CD4-positive, CD25-positive, alpha-beta regulatory T cell (primary cell): ENCODE measurements at places on chromosomes 12 and 14. TPM values are rescaled to one million over a fixed set of nuclear protein-coding genes. Genes with fewer than 3 reads are reported as not detected.

FOXG1 gene
- polyA plus RNA-seq = not detected

GRCh38 chr12:54294152-54294952 is 6.5 kb downstream of the NFE2 start:
- peak; percentile 27 for DNase-seq

SLC17A8 gene
- polyA plus RNA-seq = not detected

UNC79 gene
- polyA plus RNA-seq = not detected

- DNase-seq = no peak
These were observed 2.7 kb downstream of the CFAP251 start for GRCh38 chr12:121921066-121921465.

DNA sequence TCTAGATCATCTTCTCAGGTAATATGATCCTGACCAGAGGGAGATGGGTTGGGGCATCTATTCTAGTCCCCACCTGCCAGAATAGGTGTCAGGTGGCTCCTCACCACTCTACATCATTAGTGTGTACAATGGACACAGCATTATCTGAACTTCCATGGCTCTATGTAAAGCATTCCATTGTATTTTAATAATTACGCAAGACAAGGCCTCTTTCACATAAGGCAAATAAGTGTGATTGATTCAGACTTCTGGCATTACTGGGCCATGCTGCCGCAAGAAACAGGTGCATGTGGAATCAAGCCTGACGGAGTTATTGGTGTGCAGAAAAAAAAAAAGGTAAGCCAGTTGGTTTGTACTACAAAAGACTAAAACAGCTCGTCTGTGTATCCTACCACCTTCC is 3.1 kb upstream of the DDHD1 start:
- no peak for DNase-seq

LRRC10 gene
- not detected for polyA plus RNA-seq

- DNase-seq = no peak
These were observed 26.8 kb downstream of the DUSP6 start for GRCh38 chr12:89325495-89325894.

DNA sequence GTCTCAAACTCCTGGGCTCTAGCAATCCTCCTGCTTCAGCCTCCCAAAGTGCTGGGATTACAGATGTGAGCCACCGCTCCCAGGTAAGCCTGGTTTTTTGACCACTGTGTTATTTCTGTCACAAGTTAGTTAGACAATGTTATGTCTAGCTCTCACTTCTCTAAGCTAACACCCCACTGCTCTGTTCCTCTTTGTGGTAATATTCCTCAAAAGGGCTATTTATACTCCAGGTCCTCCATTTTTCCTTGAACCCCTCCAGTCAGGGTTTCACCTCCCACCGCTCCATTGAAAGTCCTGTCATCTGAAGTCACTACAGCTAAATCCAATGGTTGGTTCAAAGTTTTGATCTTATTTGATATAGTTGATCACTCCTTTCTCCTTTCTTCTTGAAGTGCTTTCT is 5.1 kb downstream of the IRAK3 start:
- no peak for DNase-seq

RASSF9 gene
- not detected for polyA plus RNA-seq

KLRK1 gene
- polyA plus RNA-seq = 0.98 TPM

RPGRIP1 gene
- polyA plus RNA-seq = not detected

OR6C2 gene
- polyA plus RNA-seq = not detected

SLCO1A2 gene
- not detected for polyA plus RNA-seq

DNA sequence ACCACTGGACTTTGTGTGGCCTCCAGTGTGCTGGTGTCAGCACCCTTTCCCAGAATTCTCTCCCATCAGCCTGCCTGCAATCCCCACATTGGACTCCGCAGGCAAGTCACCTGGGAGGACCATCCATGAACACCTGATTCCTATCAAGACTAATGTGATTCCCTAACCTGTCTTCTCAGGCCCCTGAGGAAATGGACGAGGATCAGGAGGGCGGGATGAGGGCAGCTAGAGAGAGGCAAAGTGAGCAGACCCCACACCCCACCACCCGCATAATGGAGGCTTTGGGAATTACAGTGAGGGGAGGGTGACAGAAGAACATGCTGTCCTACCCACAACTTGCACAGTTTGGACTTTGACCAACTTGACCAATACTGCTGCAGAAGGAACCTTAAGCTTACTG is 60.9 kb upstream of the RFX4 start:
- no peak for DNase-seq

INSM2 gene
- polyA plus RNA-seq = not detected

DNA sequence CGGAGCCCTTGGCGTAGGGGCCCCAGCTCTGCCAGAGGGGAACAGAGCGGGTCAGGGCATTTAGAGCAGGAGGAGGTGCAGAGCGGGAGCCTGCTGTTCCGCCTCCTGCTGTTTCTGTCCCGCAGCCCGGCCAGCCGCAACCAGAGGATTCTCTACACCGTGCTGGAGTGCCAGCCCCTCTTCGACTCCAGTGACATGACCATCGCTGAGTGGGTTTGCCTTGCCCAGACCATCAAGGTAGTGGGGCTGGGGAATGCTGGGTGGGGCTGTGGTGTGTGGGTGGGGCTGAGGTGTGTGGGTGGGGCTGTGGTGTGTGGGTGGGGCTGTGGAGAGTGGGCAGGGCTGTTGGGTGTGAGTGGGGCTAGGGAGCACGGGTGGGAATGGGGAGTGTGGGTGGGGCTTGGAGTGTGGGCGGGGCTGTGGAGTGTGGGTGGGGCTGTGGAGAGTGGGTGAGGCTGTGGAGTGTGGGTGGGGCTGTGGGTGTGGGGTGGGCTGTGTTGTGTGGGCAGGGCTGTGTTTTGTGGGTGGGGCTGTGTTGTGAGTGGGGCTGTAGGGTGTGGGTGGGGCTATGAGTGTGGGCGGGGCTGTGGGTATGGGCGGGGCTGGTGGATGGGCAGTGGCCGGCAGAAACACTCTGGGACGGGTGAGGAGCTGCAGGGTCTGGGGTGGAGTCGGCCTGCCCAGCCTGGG is 8.0 kb downstream of the ASPG start:
- no peak for DNase-seq

GRCh38 chr14:33126433-33126832 is 187.8 kb downstream of the NPAS3 start:
- DNase-seq = no peak

GRCh38 chr14:64738281-64738804 is 34.1 kb downstream of the PLEKHG3 start:
- DNase-seq = no peak

- no peak for DNase-seq
These were observed 312.1 kb downstream of the ITPR2 start for GRCh38 chr12:26520869-26521268.

- DNase-seq = no peak
These were observed 1.0 kb downstream of the KLRK1 start for GRCh38 chr12:10388624-10389413.

GRCh38 chr12:95415451-95415850 is 58.5 kb upstream of the METAP2 start:
- no peak for DNase-seq

DNA sequence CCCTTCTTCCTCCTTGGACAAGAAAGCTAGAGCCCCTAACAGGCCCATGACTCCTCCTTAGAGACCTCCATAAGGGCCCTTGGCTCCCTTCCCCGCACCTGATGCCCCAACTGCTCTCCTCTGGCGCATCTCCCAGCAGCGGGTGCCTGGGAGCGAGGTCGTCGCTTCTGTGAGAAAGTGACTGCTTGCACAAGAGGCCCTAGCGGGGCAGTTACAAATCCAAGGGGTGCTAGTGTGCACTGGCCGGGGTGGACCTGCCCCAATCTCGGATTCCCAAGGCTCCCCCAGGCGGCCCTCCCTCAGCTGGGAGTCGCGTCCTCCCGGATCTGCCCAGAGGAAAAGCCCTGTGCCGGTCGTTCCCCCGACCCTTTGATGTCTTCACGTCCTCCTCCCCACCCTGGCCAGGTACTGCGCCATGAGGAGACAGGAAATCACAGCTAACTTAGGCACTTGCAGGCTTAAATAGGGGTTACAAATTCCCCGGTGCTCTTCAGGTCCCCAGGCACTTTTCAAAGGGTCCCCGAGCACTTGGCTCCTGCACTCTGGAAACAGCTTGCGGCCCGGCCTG is 2.8 kb downstream of the NKX2-8 start:
- no peak for DNase-seq

SIRT4 gene
- polyA plus RNA-seq = 1.1 TPM

GRCh38 chr14:22515929-22516328 is 73.1 kb downstream of the DAD1 start:
- DNase-seq = no peak

DNA sequence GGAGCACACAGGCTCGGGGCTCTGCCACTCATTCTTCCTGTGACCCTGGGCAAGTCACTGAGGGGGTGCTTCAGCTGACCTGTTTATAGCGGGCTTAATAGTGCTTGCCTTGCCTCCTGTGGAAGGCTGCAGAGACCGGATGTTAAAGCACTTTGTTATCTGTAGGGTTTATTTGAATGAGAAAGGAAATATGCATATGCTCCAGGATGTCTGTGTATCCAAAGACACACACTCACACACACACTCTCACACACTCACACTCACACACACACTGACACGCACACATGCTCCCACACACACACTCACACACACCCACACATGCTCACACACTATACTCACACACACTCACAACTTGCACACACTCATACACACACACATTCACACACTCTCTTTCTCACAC is 56.1 kb upstream of the DDX11 start:
- DNase-seq = no peak

GRCh38 chr12:120620624-120621023 is 19.8 kb upstream of the CABP1 start:
- DNase-seq = no peak

- no peak for DNase-seq
These were observed 25.9 kb upstream of the EDDM3A start for GRCh38 chr14:20719777-20720176.

GRCh38 chr12:67268335-67268895 is 743 bp upstream of the CAND1 start:
- no peak for DNase-seq

DNA sequence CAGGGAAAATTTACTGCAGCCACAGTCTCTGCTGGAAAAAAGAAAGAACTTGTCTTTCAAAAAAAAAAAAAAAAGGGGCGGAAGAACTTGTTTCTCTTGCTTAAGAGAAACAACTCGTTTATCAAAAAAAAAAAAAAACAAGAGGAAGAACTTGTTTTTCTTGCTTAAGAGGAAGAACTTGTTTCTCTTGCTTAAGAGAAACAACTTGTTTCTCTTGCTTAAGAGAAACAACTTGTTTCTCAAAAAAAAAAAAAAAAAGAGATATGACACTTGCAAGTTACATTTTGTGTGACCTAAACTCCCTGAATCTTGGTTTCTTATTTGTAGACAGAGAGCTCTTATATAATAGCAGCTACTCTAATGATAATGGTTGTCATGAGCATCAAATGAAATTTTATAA is 44.7 kb upstream of the USP15 start:
- peak; percentile 63 for DNase-seq

GRCh38 chr14:104563191-104563741 is 16.3 kb upstream of the C14orf180 start:
- DNase-seq = no peak
